ENCODE measurements at places on chromosomes 5 and 9.
A peak's percentile ranks its signal among the peaks of the same experiment; 100 is the strongest.

GRCh38 chr5:15807871-15808270 lies 307.9 kb downstream of the FBXL7 start:
- no peak for DNase-seq

DNA sequence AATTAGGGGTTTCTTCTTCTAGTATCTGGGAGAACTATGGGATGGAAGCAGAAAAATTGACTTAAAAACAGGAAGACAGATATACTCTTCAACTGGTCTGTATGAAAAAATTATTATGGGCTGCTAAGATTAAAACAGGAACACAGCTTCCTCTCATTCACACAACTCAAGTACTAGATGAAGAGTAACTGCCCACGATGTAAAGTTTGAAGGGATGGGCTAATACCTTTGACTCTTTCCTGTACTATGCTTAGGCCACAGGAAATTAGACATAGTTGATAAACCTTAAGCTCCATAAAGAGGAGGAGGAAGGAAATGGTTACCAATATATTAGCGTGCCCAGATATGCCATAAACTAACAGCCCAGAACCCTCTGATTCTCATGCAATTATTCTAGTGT lies 88.6 kb downstream of the ANKRD31 start:
- DNase-seq: no peak

DNA sequence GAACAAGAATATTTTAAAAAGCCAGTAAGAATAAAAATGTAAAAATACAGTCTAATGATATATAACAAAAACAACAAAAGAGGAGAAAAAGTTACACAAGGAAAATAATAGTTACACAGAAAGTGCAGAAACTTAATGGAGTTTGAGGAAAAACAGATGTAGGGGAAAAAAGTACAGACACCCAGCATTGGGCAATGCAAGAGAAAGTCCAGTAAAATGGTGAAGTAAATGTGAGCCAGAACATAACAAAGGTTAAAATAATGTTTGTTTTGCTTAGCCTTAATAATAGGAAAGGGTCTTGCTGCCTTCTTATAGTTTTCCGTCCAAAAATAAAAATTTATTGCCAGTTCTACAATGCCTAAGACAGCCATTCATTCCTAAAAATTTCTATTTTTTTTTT lies 364.2 kb downstream of the NNT start:
- no peak for DNase-seq

GRCh38 chr9:113219969-113220368 lies 1.1 kb downstream of the FKBP15 start:
- DNase-seq: no peak

DNA sequence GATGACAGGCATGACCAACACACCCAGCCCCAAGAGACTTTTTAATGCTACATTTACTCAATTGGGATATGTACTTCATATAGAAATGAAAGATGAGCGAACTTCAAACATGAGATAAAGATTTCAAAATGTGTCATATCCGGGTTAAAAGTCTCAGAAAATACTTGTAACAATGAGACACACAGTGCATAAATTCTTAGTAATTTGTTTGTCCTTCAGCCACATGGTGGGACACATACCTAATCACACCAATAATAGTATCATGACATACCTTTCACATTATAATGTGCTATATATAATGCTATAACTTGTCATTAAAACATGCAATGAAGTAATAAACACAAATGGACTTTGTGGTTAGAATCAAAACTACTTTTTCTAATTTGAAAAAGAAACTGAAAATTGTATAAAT lies 204.7 kb upstream of the RFX3 start:
- no peak for DNase-seq

DNA sequence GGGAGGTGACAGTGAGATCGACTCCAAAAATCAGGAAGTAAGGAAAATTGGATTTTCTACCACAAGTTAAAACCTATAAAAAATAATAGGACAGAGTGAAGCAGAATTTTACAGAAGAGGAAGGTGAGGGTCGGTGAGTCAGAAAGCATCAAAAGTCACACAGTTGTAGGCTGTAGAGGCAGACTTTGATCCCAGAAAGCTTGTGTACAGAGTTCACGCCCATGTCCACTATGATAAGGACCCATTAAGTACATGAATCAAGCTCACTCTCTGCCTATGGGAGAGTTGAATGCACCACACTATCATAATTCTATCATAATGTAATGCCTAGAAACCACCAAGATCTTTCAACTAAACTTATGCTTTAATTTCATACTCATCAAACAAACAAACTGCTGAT lies 291.2 kb downstream of the PRELID2 start:
- no peak for DNase-seq

DNA sequence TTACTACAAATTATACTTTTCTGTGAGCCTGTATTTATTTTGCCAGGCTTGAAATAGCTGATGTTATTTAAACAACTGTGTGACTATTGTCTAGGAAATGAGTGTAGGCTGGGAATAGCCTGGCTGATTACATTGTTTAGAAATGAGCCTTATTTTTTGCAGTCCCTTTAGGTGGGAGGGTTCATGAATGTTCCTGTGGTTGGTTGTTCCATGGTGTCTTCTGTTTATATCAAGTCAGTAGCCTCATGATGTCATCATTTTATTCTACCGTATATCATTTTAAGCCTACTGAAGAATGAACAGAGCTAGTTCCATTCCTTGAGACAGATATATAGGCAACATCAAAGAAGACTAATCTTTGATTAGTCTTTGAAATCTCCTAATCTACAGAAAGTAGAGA lies 53.1 kb downstream of the MAP1B start:
- no peak for DNase-seq

GRCh38 chr5:74491586-74491985 lies 148.9 kb downstream of the ENC1 start:
- no peak for DNase-seq

- no peak for DNase-seq
These were observed 61.9 kb downstream of the DENND1A start for GRCh38 chr9:123868002-123868401.

- no peak for DNase-seq
These were observed 2.6 kb upstream of the FREM1 start for GRCh38 chr9:14912859-14913258.

- no peak for DNase-seq
These were observed 42.8 kb upstream of the IL6ST start for GRCh38 chr5:56037531-56038010.

DNA sequence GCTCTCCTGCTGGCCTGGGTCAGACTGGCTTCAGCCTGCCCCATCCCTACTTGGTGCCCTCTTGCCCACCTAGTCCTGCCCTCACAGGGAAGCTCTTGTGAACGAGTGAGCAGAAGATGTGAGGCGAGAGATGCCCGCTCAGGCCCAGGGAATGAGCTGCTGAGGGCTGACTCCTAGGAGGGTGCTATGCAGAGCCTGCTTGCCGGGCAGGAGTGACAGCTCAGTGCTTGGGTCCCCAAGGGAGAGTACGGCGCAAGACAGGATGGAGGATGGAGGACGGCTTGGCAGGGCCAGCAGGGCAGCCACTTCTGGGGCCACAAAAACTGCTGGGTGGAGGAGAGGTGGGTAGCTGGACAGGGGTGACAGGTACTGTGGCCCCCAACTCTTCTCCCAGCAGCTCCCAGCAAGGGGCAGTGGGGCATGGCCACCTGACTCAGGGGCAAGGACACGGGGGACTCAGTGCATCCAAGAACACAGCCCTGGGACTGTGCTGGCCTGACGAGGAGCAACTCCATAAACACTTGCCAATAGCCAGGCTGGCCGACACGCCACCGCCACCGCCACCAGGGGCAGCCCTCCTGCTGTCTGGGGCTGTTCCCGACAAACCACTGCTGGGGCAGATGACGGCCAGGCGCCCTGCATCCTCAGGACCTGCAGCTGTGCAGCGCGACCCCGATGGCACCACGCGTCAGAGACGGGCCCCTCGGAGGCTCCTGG lies 55.6 kb upstream of the UBAC1 start:
- peak; percentile 1 for DNase-seq

DNA sequence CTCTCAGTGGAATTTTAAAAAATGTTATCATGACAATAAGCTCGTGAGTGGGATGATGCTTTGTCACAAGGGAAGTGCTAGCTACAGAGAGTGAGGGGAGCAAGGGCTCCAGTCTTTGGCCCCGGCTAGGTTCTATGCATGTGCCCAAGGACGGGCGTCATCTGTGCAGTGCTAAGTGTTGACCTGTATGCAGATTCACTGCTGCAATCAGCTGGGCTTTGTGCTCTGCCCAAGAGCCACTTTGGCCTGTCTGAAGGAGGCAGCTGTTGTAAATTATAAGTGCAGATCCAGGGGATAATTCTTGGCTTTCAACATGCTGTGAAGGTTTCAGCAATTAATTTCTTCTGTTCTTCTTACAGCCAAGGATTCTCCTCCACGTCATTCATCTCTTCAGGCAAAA lies 268.6 kb downstream of the PSAT1 start:
- no peak for DNase-seq

DNA sequence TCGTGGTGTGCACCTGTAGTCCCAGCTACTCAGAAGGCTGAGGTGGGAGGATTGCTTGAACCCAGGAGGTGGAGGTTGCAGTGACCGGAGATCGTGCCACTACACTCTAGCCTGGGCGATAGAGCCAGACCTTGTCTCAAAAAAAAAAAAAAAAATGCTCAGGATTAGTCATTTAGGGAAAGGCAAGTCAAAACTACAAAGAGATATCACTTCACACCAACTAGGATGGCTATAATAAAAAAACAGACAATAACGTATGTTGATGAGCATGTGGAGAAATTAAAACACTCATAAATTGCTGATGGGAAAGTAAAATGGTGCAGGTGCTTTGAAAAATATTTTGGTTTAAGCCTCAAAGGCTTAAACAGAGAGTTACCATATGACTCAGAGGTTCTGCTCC lies 6.3 kb upstream of the ANKRD34B start:
- no peak for DNase-seq

- DNase-seq: peak; percentile 47
These were observed 10.5 kb downstream of the OR1K1 start for GRCh38 chr9:122810306-122810946.

DNA sequence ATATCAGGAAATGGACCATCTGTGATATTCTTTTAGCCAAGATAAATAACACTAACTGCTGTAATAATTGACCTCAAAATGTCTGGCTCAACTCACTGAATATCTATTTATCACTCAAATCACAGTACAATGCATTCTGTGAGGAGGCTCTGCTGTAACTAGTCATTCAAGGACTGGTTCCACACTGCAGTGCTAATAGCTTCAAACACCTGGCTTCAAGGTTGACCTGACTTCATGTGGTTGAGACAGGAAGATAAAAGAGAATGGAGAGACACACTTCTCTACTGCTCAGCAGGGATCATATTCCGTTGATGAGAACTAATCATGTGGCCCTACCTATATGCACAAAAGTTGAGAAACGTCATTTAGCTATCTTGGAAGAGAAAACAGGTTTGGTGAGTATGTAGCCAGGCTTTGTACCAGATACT lies 3.4 kb upstream of the RHOBTB3 start:
- no peak for DNase-seq

GRCh38 chr9:19294219-19294618 lies 63.7 kb downstream of the DENND4C start:
- no peak for DNase-seq

GRCh38 chr9:30574355-30575151 lies 1809.9 kb upstream of the ACO1 start:
- DNase-seq: no peak

DNA sequence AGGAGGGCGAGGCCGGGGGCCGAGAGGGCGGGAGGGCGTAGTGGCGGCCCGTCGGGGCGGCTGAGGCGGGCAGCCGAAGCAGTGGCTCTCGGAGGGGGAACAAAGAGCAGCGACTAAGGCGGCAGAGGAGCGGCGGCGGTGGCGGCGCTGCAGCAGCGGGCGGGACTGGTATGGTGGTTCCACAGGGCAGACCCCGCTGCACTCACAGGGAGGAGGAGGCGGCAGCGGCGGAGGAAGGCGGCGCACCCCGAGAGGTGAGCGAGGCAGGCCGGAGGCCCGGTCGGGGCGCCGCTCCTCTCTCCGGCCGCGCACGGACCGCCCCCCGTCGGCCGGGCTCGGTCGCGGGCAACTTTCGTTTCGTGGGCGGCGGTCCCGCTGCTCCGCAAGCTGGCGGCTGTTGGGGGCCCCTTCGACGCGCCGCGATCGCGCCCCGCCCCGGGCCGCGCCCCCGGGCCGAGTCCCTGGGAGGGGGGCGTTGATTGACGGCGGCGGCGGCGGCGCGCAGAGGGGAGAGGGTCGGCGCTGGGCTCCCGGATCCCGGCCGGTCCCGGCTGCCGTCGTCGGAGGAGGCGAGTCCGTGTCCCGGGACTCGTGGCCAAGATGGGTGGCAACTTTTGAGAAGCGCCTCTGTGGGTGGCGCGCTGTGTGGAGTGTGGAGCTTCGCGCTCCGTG lies 467 bp downstream of the CNOT6 start:
- peak; percentile 57 for DNase-seq

DNA sequence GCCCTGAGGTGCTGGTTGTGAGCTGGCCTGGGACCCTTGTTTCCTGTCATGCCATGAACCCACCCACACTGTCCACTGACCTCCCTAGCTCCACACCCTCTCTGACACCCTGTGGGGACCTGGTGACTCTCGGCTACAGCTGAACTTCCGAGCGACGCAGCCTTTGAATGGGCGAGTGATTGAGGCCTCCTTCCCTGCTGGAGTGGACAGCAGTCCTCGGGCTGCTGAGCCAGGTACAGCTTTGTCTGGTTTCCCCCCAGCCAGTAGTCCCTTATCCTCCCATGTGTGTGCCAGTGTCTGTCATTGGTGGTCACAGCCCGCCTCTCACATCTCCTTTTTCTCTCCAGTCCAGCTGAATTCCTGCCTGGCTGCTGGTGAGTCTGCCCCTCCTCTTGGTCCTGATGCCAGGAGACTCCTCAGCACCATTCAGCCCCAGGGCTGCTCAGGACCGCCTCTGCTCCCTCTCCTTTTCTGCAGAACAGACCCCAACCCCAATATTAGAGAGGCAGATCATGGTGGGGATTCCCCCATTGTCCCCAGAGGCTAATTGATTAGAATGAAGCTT lies 6.1 kb downstream of the CA9 start:
- no peak for DNase-seq

DNA sequence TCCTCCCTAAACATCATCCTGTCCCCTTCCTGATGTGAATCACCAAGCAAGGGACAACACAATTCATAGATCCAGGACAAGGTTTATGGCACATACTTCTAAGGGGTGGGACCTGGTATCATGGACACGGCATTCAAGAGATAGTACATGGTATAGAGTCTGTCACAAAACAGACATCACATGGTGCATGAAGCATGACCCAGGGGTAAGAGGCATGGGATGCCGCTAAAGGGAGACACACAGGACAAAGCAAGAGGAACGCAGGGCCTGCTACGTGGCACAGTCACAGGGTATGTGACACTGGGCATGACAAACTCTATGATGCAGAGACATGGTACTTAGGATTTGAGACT lies 20.7 kb downstream of the GSN start:
- no peak for DNase-seq

Measured in GM12892 (cell line).